ENCODE measurements at places on chromosomes 6 and 20.

DNA sequence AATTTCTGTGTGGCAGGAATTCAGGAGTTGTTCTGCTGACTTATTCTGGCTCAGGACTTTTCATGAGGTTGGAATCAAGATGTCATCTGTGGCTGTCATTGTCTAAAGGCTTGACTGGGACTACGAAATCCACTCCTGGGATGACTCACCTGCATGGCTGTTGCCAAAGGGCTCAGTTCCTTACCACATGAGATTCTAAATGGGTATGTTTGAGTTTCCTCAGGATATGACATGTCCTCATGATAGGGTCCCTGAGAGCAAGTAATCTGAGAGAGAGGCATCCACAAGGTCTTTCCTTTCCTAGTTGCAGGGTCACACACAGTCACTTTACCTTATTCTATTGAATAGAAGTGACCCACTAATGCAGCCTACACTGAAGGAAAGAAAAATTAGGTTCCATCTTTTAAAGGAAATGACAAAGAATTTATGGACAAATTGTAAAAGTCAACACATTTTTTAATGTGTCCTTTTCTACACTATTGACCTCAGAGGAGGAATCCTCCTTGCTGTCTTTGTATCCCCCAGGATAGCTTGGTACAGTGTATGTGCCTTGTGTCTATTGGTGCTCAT, 1025.0 kb upstream of the GJE1 start:
- no peak for DNase-seq

DNA sequence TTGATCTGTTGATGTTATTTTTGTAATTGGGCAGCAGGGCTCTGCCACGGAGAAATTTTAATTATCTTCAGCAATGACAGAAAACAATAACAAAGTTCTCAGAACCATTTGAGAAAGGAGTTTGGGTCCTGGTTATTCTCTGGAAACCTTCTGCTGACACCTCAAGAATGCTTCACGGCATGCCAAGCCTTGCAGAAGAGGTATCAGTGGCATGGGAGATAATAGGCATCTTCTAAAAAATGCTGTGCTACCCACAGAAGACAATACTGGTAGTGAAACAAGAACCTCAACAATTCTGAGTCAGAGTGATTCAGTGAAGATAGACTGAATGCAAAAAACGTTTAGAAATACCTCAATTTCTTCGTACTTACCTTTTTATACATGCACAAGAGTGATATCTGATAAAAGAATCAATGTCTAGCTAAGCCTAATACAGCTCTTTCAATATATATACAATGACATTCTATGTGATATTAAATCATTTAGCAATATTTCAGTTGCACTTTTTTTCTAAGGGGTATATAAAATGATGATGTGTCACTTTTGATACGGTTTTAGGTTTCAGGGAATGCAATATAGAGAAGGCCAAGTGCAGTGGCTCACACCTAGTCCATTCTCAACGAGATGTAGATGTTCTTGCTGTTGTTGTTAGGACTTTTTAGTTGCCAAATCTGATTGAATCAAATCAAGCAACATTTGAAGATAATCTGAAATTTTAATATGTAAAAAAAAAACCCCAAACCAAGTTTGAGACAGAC, 110.4 kb upstream of the COL21A1 start:
- DNase-seq: no peak

DNA sequence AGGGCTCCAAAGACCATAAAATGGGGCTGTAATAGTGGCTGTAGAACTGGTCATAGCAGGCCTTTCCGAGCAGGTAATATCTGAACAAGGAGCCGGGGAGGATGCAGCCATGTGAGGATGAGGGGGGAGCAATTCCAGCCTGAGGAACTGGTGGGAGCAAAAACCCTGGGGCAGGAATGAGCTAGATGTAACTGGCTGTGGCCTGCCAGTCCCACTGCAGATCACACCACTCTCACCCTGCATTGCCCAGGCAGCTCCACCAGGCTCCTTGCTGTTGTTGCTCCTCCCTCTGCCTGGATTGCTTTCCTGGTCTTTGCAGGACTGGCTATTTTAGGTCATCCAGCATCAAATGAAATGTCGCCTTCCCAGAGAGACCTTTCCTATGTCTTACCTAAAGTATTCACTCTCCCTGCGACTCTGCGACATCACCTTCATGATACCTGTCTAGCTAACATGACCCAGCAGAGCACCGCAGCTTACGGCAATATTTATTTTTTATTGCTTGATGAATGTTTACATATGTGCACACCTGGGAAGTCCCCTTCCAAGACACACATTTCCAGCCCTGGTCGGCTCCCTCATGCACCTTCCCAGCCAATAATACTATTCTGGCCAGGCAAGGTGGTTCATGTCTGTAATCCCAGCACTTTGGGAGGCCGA, 2.4 kb upstream of the ZFP64 start:
- no peak for DNase-seq

- no peak for DNase-seq
These were observed 737.4 kb downstream of the KIF16B start for GRCh38 chr20:15835811-15836210.

- no peak for DNase-seq
These were observed 116.9 kb upstream of the EMILIN3 start for GRCh38 chr20:41483553-41483930.

All from stimulated activated CD4-positive, alpha-beta T cell treated with anti-CD3 and anti-CD28 coated beads, Interleukin-4, amount 100 ng/mL, for 48 hours (primary cell).